ENCODE measurements at places on chromosomes 5 and 9.

GRCh38 chr9:16391369-16391768, 479.1 kb downstream of the BNC2 start:
- no peak for DNase-seq
- no peaks in the 10 kb centered on the region for H3K27me3 ChIP-seq
- H3K4me1 ChIP-seq = no peaks in the 10 kb centered on the region
- H3K27ac ChIP-seq = no peak overlapping the region

- no peaks in the 10 kb centered on the region for H3K36me3 ChIP-seq
- no peak overlapping the region for H3K4me3 ChIP-seq
- H3K27ac ChIP-seq = no peak overlapping the region
- peaks cover 3% of the 10 kb centered on the region for H3K4me1 ChIP-seq
Measured at GRCh38 chr5:170491479-170491878, 12.3 kb upstream of the KCNIP1 start.

- H3K4me3 ChIP-seq = no peak overlapping the region
- no peaks in the 10 kb centered on the region for H3K36me3 ChIP-seq
- DNase-seq = no peak
- no peaks in the 10 kb centered on the region for H3K27me3 ChIP-seq
Measured at GRCh38 chr5:159581502-159582249, 251.4 kb upstream of the IL12B start.

DNA sequence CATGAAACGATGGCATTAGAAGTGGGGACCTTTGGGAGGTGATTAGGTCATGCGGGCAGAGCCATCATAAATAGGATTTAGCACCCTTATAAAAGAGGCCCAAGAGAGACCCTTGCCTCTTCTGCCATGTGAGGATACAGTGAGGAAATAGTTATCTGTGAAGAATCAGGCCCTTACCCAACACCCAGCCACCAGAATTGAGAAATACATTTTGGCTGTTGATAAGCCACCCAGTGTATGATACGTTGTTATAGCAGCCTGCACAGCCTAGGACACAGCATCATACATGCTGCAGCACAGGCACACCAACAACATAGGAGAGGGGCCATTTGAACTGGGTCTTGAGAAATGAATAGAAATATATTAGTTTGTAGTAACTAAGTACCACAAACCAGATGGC, 8.0 kb upstream of the MAMDC2 start:
- H3K27me3 ChIP-seq = no peaks in the 10 kb centered on the region
- H3K27ac ChIP-seq = no peak overlapping the region
- no peak overlapping the region for H3K4me3 ChIP-seq
- H3K4me1 ChIP-seq = no peaks in the 10 kb centered on the region

DNA sequence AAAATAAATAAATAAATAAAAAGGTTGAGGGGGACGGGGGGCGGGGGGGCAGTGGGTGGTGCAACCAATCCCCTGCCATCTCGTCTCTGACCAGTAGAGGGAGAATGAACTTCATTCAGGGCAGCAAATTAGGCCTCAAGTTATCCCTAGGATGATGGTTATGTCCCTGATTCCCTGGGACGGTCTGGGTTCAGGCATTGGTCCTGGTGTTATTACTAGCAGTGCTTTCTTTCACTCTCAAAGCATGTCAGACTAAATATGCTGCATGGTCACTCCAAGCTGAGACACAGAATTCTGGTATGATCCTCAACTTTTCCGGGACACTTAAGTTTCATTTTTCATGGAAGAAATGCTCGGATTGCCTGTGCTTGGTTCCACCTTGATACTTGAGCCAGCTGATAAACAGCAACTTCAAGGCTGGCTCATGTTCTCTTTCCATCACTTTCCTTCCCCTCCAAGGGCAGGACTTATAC, 59.4 kb downstream of the DAP start:
- peaks cover 43% of the 10 kb centered on the region for H3K4me1 ChIP-seq
- peaks cover 2% of the 10 kb centered on the region for H3K36me3 ChIP-seq
- H3K27ac ChIP-seq = peak overlapping the region; percentile 9
- DNase-seq = no peak
- no peak overlapping the region for H3K4me3 ChIP-seq

GRCh38 chr5:147635882-147636728, 126.2 kb upstream of the DPYSL3 start:
- no peak for DNase-seq
- no peaks in the 10 kb centered on the region for H3K27me3 ChIP-seq
- H3K36me3 ChIP-seq = no peaks in the 10 kb centered on the region
- H3K27ac ChIP-seq = no peak overlapping the region
- no peaks in the 10 kb centered on the region for H3K4me1 ChIP-seq
- H3K4me3 ChIP-seq = no peak overlapping the region

DNA sequence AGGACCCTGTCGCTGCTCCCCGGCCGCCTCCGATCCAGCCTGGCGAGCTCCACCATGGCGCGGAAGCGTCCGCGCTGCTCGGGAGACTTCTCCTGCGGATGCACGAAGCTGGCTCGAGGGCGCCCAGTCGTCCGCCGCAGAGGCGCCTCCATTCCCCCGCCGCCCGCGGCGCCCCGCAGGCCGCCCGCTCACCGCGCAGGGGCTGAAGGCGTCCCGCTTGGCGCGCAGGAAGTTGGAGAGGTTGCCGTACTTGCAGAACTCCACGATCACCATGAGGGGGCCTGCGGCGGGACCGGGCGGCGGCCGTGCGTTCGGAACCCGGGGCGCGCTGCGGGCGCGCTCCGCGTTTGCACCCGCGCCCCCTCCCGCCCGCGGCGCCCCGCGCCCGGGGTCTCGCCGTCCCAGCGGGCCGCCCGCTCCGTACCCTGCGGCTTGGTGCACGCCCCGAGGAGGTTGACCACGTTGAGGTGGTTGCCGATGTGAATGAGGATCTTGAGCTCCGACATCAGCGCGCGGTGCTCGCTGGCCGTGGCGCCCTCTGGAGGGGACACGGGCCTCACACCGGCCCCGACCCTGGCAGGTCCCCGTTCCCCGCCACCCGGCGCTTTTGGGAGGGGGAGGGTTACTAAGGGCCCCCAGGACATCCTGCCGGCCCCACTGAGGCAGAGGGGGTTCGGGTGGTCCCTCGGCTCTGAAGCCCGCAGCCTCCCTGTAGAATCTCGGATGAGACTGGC, 27.7 kb upstream of the SCGB3A1 start:
- H3K27ac ChIP-seq = no peak overlapping the region
- DNase-seq = no peak
- H3K36me3 ChIP-seq = no peaks in the 10 kb centered on the region
- peaks cover 10% of the 10 kb centered on the region for H3K4me1 ChIP-seq
- peaks cover 18% of the 10 kb centered on the region for H3K27me3 ChIP-seq
